Activated T-helper 1 cell treated with Interleukin-2 at 50 U/mL for 16 hours (primary cell): ENCODE measurements at places on chromosomes 1 and 21.

DNA sequence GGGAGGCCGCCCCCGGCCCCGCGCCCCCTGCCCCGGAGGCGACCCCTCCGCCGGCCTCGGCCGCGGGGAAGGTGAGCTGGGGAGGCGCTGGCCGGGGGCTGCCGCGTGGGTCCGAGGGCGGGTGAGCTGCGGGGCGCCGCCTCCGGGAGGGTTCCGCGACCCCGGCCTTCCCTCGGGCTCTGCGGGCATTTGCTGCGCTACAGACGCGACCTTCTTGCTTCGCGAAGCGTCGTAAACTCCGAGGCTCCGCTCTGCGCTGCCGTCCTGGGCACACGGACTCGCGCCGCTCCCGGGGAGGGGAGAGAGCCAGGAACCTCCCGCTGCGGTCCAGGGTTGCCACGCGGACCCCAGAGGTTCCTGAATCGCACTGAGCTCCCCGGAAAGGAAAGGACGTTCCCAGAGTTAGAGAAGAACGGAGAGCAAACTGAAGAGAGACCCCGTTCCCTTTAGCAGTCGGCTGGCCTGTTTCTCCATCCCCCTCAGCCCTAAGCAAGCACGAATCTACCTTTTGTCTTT is 345 bp downstream of the SLX9 start:
- DNase-seq = no peak

DNA sequence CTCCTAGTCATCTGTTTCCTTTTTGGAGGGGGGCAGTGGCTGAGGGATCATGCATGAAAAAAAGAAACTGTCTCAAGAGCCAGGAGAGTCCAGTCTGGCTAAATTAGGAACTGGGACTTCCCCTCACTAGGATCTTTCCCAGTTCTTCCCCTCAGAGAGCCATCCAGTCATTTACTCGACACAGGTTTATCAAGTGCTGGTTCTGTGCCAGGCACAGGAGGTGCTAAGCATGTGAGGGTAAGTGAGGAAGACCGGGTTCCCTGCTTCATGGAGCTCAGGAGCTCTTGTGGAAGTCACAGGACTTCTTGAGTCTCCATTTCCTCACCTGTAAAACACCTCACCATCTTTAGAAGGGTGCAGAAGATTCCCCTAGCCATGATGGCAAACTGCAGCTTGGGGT is 8.6 kb upstream of the NUAK2 start:
- DNase-seq = no peak

DNA sequence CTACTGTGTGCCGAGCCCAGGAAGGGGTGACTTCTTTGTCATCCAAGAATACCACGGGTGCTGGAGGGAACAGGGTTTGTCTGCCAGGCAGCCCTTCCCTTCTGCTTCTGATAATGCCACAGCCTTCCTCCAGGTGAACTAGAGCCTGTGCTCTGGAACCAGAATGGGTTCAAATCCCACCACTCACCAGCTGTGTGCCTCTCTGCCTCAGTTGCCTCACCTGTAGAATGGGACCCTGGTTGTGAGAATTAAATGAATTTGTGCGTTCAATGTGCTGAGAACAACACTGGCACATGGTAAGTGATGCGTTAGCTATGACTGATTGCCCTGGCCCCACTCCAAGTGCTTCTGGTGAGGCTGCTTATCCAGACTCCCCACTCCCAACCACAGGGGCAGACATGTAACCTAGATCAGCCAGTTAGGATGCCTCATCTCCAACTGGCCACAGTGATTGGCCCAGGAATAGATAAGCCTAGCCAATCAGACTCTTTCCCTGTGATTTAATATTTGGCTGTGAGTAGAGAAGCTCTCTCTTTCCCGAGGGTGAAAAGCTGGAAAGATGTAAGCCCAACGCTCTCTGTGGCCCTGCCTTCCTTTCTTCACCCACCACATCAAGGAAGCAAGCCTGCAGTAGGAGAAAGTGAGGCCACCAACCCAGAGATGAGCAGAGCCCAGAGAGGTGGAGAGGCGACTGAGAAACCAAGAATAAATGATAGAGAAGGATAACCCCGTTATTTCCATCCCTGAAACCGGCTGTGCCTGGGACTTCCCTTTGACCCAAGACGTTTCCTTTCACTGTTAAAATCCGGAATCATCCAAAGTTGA is 20.8 kb upstream of the LAPTM5 start:
- no peak for DNase-seq

GRCh38 chr1:218431476-218431875 is 86.3 kb downstream of the TGFB2 start:
- DNase-seq = no peak

GRCh38 chr1:98035602-98036002 is 114.8 kb upstream of the DPYD start:
- DNase-seq = no peak

DNA sequence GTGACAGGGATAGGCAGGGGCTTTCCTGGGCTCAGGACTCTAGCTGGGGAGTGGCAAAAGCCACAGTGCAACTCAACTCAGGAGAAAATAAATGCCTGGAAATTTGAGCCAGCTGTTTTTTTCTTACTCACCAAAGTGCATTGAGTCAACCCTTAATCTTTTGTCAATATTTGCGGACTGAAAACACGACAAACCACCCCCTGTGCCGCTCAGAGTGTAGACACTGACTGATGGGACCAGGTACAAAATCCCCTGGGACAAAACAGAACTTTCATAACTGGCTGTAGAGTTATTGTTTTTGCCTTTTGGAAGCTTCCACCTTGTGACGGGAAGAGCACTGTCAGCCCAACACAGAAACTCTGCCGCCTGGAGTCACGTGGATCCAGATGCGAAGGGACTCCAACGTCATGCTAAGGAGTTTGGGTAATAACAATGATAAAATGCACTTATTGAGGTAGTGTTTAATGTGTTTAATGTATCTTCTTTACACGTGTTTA is 164.6 kb downstream of the PLPP3 start:
- no peak for DNase-seq

DNA sequence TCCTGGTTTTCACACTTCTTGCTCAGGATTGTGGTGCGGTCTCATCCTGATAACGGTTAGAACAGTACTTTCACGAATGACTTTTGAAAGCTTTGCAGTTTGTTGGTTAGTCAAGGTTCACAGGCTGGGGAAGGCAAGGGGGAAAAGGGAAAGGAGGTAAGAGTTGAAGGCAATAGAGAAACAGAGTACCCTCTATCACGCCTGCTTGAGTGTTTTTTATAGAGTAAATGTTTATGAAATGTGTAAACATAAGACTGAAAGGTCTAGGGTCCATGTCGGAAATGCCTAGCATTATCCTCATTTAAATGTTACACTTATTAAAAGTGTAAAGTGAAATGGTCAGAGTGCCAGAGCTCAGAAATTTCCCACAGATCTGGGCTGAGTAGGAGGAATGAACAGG is 167.4 kb downstream of the URB2 start:
- no peak for DNase-seq

DNA sequence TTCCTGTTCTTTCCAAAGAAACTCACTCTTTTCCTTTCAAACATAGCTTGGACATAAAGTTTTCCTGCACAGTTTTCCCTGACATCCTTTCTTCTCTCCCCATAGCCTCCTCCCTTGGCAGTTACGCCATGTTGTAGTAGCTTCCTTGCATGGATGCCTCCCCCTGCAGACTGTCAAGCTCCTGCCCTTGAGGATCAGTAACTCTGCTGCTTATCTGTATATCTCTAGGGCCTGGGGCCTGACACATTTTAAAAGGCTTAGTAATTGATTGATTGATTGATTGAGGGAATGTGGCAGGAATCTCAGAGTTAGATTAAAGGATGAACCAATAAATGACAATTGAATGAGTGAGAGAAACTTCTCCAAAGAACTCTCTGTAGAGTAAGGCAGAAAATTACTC is 143.7 kb downstream of the NEK7 start:
- DNase-seq = no peak

- DNase-seq = no peak
These were observed 69.8 kb downstream of the ITGB3BP start for GRCh38 chr1:63453232-63453631.

DNA sequence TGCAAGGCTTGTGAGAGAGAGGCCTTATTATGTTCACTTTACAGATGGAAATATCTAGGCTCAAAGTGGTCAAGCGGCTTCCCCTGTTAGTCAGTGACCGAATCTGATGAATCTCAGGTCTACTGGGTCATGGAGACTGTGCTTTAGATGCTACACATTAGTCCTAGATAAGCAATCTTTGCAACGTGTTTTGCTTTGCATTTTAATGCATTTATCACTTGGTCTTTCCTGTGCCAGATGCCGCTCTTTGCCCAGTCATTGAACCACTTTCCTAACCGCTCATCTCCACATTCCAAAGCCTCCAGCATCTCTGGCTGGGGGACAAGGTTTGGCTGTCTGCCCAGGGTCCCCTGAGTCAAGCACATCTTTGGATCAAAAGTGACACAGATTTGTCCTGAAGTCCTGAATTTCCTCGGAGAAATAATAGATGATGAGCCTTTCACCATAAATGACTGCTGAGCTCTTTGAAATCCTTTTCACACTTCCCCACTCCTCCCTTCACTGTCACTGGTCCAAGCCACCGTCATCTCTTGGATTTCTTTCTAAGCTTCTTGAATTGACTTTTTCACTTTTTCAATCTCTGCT is 96.0 kb upstream of the USP24 start:
- DNase-seq = no peak

DNA sequence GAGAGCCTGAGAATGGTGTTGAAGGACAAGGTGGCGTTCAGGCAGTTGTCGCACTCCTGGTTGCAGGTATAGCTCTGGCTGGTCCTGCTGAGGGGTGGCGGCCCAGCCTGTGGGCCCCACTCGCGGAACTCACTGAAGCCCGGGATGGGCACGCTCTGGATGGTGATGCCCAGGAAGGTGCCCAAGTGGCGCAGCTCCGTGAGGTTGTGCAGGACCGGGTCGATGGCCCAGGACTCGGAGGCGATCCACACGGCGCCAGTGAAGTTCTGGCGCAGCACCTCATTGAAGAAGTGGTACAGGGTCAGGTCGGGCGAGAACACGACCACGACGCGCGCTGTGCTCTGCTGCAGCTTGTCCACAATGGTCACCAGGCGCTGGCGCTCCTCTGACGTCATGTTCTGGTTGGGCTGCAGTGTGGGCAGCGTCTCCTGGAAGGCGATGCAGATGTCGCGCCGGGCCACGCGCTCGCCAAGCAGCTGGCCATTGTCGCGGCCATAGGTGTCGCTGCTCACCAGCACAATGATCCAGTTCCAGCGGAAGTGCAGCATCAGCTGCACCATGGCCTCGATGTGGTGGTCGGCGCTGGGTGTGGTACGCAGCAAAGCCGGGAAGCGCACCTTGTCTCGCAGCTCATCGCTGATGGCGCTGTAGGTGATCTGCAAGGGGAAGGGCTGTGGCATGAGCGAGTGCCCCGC is 5.0 kb downstream of the TAS1R2 start:
- DNase-seq = no peak

DNA sequence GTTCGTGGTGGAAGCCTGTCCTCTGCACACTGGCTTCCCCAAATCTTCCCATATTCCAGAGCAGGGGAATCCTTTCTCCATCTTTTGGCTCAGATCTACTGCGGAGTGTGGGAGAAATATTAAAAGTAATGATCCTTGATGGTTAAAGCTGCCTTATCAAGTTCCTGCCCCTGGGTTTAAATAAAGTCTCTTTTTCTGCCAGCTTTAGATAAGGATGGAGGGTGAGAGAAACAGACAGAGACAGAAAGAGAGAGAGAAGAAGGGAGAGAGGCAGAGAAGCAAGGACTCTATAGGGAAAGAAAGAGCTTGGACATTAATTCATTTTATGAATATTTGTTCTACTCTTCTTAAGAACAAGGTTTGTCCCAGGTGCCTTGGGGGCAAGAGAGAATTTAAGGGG is 98.0 kb downstream of the KCNJ15 start:
- DNase-seq = no peak

- DNase-seq = no peak
These were observed 110.5 kb upstream of the CDC42BPA start for GRCh38 chr1:227428803-227429202.

DNA sequence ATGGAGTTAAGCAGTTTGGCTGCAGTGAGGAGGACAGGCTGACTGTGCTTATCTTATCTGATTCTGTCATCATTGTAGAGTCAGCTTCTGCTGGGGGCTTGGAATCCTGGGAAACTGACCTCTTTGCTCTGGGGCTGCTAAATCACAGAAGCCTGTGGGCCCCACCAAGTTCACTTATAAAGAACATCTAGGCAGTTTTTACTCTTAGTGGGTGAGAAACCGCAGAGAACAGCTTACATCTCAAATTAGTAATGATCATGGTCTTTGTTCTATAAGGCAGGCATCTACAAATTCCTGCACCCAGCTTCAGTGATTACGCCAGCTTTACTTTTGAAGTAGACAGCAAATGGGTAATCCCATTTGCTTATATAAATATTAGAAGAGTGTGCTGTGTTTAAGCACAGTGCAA is 75.7 kb downstream of the ZC3H11B start:
- no peak for DNase-seq

DNA sequence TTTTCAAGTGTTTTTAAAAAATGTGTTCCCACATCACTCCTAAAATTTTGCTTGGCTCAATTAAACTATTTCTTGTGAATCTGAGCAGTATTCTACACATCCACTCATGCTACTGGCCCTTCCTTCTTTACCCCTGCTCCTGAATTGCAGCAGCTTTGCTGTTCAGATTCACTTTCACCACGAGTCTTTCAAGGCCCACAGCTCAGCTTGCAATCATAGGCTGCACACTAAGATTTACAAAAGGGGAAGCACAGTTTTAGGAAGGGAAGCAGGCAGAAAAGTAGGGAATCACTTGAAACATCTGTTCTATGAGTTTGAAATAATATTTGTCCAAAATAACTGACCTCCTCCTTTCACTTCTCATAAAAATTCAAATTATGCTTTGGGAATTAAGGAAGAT is 70.9 kb upstream of the EDEM3 start:
- DNase-seq = no peak

GRCh38 chr1:65505547-65506300 is 85.3 kb downstream of the LEPR start:
- DNase-seq = no peak

DNA sequence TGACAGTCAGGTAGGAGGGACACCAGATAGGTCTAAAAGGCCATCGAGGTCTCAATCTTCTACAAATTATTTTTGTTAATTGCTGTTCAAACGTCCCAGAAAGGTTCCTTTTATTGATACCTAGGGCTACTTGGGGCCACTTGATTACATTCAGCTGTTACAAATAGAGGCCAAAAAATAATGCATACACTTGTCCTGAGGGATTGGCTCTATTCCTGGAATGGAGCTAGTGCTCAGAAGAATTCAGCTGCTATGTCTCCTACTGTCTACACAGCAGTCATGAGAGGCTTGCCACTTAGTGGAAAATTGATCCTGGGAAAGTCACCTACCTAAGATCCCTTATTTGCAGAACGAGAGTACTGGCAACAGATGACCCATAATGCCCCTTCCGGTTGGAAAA is 498.3 kb downstream of the ADGRL2 start:
- no peak for DNase-seq

- no peak for DNase-seq
These were observed 18.5 kb upstream of the SAMD11 start for GRCh38 chr1:905071-905749.

DNA sequence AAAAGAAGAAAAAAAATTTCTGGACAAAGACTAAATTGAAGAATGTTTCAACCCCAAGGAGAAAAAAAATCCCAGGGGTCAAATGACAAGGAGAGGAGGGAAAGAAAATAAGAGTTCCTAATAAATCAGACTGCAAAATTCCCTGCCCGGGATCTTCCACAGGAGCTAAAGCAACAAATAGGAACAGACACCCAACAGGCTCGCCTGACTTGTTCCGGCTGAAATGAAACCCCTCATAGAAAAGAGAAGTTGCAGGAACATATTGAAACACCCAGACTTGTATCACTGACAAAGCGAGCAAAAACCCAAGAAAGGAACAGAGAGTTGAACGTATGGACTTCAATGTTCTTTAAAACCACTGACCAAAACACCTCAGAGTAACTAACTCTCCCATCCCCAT is 123.0 kb downstream of the TIAM1 start:
- DNase-seq = no peak

- no peak for DNase-seq
These were observed 211.6 kb downstream of the DSCAM start for GRCh38 chr21:40635391-40635790.
